ENCODE measurements at places on chromosomes 2 and 18.

- no peak for DNase-seq
Measured at GRCh38 chr2:17877811-17878280, 621 bp upstream of the KCNS3 start.

- no peak for DNase-seq
Measured at GRCh38 chr2:70946832-70947442, 11.2 kb downstream of the ATP6V1B1 start.

DNA sequence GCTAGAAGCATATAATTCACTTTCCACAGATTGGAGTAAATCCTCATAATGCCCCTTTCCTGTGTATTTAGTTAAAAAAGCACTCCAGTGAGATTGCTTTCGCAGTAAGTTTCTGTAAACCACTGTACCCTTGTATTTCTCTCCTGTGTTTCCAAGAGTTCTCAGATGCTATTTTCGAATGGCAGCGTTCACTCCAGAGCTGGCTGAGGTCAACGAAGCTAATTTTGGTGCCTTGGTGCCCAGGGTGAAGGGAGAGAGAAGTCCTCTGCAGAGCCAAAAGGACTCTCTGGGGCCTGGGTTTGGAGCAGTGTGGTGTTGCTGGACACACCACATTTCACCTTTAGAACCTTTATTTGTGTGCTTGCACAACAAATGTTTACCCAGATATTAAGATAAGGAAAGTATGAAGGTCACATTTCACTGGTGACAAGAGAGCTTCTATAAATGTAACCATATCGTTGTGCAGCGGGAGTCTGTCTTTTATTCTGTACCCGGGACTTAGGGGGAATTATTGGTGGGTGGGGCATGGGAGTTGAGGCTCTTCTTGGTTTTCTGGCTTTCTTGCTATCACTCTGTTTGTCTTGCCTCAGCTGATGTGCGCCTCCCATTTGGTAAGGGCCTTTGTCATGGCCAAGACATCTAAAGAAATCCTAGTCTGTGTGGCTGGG is 9.9 kb downstream of the EPAS1 start:
- no peak for DNase-seq

DNA sequence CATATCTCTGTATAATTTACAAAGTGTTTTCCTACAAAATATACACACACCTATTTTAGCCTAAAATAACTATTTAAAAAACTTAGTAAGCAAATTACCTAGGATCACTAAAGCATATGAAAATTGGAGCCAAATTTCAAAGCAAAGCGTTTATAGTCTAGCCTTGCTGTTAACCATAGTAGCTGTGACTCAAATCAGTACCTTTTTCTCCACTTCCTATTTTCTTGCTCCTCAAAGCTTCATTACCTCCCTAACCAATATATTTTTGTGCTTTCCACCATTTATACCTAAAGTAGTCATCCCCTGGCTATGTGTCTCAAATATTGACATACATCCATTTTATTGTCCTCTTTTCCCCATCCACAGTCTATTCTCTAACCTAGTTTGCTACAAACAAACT is 73.1 kb downstream of the ERBB4 start:
- DNase-seq, result no peak

- no peak for DNase-seq
Measured at GRCh38 chr18:74773171-74773624, 175.5 kb downstream of the ZNF407 start.

DNA sequence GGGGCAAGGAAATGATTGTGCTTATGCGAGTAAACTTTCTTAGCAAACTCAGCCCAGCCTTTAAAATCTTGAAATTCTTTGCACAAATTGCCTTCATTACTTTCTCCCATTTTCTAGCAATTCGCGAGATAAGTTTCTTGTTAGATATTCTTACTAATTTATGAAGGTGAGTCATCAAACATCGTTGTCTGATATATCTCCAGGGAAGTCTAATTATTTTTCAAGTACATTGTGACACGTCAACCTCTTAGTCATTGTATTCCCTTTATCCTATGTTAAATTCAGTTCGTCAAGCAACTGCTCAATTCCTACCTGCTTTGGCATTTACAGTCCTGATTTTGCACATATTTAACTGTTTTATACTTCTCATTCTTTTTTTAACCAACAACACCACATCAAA is 854.5 kb upstream of the CRIM1 start:
- no peak for DNase-seq

DNA sequence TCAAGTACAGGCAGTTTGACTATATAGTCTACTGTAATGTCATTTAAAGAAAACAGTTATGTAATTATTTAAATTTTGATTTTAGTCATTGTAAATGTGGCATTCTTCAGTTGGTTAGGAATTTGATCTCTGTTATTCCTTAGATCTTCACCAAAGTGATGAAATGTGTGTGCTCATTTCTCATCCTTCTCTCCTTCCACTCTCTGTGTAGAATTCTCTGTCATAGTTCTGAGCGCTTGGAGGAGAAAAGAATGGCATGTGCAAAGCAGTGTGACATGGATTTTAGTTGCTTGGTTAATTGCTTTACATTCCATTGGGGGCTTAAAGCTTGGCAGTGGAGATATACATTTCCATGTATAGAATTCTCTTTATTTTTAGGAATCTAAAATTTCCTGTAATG is 14.8 kb downstream of the PIK3C3 start:
- DNase-seq, result no peak

- DNase-seq, result no peak
Measured at GRCh38 chr18:24227977-24228666, 89.3 kb downstream of the CABYR start.

- DNase-seq, result peak; percentile 20
Measured at GRCh38 chr2:216606551-216607276, 26.5 kb upstream of the IGFBP2 start.

DNA sequence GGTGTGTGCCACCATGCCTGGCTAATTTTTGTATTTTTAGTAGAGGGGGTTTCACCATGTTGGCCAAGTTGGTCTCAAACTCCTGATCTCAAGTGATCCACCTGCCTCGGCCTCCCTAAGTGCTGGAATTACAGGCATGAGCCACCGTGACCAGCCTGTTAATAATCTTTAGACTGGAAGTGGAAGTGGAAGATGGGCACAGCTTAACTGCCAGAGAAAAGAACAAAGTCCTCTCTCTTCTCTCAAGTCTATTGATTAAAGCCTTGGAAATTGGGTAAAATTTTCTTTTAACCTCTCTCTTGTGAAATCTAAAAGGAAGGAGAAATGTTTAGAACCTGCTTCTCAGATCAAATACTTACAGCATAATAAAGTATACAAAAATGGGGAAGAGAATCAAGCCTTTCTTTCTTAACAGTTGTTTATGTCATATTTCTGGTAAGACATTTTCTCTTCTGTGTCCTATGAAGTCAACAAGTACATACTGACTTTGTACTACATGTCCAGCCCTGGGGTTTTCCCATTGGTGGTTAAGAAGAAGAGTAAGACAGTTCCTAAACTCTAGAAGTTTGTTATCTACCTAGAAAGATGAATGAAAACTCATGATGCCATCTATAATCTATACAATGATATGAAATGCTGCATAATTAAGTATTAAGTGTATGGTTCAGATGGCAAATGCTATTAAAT is 4.6 kb downstream of the TMEM169 start:
- no peak for DNase-seq

DNA sequence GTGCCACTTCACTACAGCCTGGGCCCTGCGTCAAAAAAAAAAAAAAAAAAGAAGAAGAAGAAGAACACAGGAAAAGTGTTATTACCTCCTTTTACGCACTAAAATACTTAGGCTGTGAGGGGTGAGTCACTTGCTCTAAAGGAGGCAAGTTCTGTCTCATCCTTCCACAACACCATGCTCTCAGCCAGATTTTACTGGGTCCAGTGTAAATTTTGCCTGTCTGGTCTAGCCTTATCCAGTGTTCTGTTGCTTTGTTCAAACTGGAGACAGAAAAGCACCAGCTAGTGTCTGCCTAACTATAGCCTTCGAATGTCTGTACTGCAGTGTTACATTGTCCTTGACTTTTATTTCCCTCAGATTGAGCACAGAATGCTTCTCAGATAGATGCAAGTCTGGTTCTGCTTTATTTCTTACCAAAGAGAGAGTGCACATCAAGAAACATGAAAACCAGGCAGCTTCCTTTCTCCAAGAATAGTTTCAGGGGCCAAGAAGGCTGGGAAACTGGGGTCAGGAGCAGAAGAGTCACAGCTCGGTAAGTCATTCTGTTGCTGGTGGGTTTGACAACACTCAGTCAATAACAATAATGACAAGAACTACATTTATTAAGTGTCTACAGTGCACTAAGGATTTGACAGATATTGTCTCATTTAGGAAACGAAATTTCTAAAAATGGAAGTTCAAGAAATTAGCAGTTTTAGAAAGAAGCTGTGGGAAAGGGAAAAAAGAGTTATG is 3.1 kb upstream of the MSGN1 start:
- DNase-seq, result no peak

- DNase-seq, result no peak
Measured at GRCh38 chr2:102620332-102620731, 979 bp downstream of the SLC9A2 start.

- no peak for DNase-seq
Measured at GRCh38 chr2:219621935-219622334, 5.5 kb upstream of the SLC4A3 start.

GRCh38 chr2:61543062-61543461 is 4.9 kb upstream of the XPO1 start:
- DNase-seq, result no peak

DNA sequence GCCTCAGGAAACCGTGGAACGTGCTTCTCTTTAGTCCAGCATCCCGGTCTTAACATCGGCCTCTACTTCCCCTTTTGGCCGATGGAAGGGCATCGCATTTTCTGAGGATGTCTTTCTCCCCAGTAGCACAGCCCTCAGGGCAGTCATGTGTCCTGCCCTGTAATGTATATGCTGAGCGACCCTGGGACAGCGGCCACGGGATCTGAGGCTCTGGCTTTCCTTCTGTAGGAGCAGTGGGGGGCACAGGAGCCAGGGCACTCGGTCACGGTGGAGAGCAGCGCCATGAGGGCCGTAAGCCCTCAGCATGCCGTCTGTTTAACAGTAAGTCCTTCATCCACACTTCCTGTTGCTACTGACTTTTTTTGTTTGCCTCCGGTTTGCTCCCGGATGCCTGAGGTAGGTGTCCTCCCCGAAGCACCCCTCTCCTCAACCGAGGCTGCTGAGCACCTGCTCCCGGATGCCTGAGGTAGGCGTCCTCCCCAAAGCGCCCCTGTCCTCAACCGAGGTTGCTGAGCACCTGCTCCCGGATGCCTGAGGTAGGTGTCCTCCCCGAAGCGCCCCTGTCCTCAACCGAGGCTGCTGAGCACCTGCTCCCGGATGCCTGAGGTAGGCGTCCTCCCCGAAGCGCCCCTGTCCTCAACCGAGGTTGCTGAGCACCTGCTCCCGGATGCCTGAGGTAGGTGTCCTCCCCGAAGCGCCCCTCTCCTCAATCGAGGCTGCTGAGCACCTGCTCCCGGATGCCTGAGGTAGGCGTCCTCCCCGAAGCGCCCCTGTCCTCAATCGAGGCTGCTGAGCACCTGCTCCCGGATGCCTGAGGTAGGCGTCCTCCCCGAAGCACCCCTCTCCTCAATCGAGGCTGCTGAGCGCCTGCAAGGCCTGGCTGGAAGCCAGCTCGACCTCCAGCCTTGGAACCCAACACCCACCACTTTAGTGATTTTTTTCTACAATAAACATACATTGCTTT is 169.3 kb downstream of the HDAC4 start:
- DNase-seq, result no peak

DNA sequence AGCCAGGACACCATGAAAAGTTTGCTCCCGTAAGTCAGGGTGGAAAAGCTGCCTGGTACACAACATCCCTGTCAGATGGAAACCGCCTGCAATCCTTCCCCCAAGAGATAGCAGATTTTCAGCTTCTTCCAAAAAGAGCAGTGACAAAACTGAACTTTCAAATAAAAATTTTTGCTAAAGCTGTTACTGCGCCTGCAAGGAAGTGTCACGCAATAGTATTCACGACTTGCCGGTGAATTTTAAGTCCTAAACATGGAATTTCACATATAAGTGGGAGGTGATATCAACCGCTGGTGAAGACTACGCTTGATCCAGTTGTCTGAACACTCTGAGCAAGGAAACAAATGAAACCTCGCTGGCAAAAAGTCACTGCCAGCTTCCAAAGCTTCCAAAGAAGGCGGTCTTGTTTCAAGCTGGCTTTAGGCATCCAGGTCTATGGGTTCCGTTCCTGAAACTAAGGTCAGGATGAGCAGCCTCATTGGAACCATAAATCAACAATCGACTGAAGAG is 2.8 kb downstream of the COL6A3 start:
- no peak for DNase-seq

DNA sequence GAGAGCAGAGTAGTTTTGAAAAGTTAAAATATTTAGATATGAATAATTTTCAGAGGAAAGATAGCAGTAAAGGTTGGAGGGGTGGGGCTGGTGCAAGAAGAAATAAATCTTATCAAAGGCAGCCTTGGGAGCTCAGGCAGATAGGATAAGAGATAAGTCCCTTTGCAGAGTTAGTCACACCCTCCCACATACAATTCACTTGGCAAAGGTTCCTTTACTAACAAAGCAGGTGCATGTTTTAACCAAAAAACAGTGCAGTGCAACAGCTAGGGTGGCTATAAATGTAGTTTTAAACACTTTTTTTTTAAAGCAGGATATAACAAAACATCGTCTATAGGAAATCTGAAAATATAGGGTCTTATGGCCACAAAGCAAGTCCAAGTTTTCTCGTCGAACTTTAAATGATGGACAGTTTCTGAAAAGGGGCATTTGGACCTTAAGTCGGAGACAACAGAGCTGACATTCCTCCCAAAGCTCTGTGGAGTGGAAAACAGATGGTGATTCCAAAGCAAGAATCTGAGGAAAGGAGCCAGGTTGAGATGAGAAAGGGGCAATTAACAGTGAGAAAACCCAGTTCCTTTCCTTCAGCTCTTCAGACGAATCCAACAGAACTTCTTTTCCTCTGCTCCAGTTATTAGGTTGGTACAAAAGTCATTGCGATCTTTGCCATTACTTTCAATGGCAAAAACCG is 53.0 kb downstream of the EPHA4 start:
- no peak for DNase-seq

DNA sequence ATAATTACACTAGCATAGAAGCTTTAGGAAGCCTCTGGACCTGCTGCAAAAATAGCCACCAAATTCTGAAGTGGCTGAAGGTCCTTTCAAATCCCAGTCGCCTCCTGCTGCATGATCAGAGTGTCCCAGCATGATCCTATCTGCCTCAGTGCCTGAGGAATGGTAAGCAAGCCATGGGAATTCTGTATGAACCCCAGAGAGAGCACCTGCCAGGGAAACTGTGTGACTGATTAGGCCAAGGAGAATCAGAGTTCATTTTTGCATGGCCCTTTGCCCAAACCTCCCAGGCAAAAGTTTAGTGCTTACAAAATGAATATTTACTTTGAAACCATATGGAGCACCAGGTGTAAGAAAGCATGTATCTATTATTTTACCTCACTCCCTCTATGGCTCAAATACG is 221.4 kb downstream of the ARL4C start:
- DNase-seq, result no peak

Measured in NCI-H187 (cell line).